HS-5 (cell line): ENCODE measurements at places on chromosomes 3 and 15.

GRCh38 chr3:15453991-15454625 lies 26.7 kb downstream of the EAF1 start:
- DNase-seq = no peak

GRCh38 chr15:27807335-27807734 lies 291.8 kb downstream of the OCA2 start:
- no peak for DNase-seq

DNA sequence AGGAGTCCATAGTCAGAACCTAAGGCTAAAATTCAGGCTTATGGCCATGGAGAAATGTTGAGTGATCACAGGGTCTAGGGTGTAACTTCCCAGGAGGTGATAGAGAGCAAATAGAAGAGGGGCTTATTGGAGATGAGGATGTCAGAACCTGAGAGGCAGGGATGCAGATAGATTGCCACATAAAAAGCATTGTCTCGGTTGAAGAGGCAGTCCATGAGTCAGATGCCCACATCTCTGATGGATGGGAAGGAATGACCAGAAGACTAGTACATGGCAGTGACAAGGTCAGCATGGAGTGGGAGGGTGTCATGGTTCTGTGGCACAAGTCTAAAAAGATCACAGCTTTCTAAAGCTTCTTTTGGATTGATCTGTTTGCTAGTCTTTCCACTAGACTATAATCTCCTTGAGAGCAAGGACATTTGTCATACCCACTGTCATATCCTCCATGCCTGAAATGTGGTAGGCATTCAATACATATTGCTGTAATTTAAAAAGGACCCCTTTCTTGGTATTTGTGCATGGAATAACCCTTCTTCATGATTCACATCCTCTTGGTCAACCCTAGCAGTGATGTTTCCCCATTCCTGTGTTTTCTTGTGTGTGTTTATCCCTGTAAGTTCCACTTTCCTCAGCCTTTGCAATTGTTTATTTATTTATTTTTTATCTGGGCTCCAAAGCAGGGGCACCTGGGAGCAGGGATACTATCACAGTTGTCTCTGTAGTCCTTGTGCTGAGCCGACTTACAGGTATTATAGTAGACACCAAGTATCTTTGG lies 613.4 kb upstream of the CFAP20DC start:
- DNase-seq = no peak

DNA sequence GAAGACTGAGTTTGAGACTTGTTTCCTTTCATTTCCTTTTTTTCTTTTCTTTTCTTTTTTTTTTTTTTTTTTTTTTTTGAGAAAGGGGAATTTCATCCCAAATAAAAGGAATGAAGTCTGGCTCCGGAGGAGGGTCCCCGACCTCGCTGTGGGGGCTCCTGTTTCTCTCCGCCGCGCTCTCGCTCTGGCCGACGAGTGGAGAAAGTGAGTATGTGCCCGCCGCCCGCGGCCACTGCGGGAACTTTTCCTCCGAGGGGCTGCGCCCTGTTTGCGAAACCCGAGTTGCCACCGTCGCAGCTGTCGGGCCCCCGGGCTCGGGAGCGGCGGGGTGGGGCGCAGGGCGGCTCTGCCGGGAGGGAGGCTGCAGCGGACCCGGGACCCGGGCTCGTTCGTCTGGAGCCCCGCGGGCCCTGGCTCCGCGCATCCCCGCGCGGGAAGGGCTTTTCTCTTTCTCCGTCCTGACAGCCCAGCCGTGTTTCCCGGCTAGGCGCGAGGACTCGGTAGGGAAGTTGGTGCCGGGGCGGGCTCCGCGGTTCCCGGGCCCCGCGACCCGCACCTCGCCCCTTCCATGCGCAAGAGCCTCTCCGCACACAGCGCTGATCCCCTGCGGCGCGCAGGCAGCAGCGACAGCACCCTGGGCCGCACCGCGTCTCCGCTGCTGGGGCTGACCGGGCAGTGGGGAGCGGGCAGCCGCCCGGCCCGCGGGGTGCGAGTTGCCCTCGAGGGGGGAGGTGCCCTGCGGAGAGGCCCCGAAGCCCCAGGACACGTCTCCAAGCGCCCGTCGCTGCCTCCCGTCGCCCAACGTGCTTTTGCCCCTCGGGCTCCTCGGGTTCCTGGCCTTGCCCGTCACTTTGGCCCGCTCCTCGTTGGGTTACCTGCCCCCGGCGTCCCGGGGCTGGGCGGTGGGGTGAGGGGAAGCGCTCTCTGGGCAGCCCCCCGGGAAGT lies 1.4 kb downstream of the IGF1R start:
- no peak for DNase-seq

DNA sequence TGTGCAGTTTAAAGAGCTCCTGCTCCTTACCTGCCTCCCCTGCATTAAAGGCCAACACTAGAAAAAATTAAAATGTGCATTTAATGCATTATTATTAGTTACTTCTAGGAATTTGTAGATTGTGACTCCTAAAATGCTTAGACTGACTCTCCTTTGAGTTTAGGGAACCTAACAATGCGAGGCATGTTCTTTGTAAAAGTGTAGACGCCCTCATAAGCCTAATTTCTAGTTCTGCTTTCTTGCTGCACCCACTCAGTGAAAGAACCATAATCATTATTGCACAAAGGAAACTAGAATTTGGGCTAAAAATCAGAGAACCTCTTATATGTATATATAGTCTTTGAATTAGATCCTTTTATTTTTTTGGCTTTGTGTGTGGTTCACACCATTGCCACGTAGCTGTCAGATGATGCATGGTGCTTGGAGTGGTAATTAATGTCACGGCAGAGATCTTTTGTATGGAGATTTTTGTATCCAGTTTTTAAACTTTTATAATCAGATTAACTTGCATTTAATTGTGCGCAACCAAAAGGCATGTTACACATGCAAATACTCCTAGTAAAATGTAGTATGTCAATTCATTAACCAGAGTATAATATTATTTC lies 710 bp downstream of the ABHD10 start:
- DNase-seq = no peak

DNA sequence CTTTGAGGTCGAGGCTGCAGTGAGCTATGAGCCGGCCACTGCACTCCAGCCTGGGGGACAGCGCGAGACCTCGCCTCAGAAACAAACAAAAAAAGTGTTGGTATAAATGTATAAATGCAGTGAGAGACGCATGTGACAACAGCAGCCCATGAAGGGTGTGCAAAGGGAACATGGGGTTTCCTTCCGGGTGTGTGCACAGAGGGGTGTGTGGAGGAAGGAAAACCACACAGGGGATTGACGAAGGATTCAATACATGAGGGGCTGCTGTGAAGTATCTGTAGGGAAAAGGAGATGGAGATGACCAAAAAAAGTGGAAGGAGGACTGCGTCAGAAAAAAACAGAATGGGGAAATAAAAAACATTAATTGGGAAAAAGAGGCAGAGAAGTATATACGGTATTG lies 1.1 kb downstream of the MTFMT start:
- DNase-seq = no peak

DNA sequence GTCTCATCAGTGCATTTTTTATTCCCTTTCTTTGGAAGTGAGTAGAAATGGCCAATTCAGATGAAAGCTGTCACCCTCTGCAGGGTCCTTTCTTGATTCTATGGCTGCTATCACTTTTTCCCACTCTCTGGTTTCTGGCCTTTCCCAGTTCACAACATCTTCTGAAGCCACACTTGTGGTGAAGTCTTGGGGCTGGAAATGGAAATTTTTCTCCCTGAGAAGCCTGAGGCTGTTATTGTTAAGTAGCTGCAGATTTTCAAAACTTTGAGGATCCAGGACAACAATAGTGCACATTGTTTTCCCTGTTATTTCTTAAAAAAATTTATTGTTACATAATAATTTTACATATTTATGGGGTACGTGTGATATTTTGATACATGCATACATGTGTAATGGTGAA lies 250.3 kb upstream of the RASGRP1 start:
- no peak for DNase-seq

DNA sequence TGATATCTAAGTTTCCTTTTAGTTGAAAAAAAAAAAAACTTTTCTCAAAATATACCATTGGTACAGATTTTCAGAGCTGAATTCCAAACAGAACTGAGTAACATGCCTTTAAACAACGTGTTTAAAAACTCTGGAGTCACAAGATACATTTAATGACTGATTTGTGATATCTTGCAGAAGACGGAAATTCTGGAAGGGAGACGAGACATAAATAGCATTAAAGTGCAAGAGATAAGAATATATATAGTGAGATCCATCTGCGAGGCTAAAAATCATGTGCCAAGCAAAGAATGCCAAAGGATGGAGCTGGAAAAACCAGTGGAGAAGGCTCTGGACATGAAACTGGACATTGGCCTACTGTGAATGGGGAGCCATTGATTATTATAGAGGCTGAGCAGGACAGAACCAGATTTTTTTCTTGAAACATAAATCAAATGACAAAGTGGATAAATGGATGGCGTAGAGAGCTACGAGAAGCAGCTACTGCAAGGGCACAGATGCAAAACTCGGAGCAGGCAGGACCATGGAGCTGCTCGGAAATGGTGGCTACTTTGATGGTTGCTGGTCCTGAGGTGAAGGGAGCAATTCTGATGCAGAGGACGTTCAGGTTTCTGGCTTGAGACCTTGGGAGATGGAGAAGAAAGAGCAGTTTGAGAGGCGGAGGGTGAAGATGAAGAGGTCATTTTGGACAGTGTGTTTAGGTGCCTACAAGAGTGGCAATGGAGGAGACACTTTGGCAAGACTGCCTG lies 88.8 kb downstream of the CPN2 start:
- no peak for DNase-seq

DNA sequence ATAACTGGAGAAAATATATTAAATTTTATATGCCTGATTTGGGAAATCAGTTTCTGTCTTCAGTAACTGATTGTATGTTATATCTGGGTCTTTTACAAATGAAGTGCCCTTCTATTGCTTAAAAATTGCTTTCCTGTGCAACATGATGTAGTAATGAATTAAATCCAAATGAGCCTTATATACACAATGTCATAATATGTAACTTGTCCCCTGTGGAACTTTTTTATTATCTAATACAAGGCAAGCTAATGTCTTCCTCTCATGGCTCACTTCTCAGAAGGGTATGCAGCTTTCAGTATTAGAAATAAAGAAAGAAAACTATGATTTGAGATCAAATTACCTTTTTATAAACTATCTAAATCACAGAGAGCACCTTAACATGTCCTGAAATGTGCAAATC lies 248.9 kb downstream of the NAALADL2 start:
- no peak for DNase-seq

- no peak for DNase-seq
Measured at GRCh38 chr3:107065094-107065861, 312.0 kb upstream of the CCDC54 start.

- peak; percentile 61 for DNase-seq
Measured at GRCh38 chr3:45100981-45101407, 45.2 kb downstream of the CDCP1 start.

- no peak for DNase-seq
Measured at GRCh38 chr3:3600665-3601340, 198.4 kb upstream of the LRRN1 start.

- DNase-seq = no peak
Measured at GRCh38 chr3:170697908-170698307, 112.0 kb upstream of the SLC7A14 start.

- DNase-seq = no peak
Measured at GRCh38 chr3:151873398-151873797, at the start of gene SUCNR1. SUCNR1 (plus strand) TSS chr3:151873643; CDS start chr3:151879893, 6,250 bp downstream.

- DNase-seq = peak; percentile 70
Measured at GRCh38 chr3:113783463-113783862, 36.6 kb downstream of the ATP6V1A start.

- DNase-seq = no peak
Measured at GRCh38 chr3:184188080-184188479, 2.1 kb downstream of the ABCF3 start.

DNA sequence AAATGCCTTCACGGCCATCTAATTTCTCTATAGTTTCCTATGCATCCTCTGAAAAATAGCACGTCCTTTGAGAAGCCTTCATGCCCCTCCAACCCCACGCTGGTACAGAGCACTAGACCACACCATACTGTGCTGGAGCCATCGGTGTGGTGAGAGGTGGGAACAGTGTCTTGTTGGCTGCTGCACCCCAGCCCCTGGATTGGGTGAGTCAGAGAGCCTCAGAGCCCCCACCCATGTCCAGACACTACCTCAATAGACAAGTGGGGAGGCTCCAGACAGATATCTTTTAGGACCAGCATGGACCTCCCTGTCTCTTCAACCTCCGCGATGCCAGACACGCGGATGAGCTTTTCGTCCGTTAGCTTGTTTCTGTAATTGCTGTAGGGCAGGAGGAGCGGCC lies 12.1 kb upstream of the TGM5 start:
- no peak for DNase-seq

GRCh38 chr3:165713479-165713878 lies 123.7 kb downstream of the BCHE start:
- DNase-seq = no peak

- DNase-seq = no peak
Measured at GRCh38 chr3:155941354-155941753, 70.9 kb downstream of the GMPS start.

DNA sequence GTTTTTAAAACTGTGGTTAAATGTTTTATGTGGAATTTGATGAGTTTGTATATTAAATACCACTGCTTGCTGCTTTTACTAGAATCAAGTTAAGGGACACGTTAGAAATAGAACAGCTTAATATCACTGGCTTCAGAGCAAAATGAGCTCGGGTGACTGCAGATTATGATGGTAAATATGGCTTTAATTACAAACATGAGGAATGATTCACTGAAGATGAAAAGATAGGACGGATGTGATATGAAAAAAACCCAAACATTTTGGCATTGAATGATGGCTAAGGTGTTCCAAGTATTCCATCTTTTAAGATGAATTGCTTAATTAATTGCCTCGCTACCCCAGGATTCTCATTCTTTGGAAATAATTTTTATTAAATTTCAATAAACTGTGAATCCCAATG lies 33.7 kb downstream of the SLC24A1 start:
- DNase-seq = no peak

DNA sequence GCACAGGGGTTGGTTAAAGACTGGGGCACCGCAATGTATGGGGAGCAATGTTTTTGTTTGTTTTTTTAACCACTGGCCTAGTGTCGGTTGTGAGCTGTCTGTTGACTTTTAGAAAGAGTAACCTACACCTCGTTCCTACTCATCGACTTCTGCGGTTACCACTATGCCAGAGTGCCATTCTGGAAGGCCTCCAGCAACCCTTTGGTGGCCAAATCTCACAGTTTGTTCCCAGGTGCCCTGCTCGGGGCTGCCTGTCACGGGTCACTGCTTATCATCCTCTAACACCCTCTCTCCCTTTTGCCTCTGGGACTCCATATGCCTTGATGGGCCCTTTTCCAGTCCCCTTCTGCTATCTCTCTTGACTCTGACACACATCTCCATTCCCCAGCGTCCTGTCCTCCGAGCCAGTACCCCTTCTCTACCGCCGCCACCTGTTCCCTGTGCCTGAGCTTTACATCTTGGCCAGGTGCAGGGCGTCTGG lies 290.4 kb upstream of the C2CD4B start:
- no peak for DNase-seq

GRCh38 chr3:65490114-65490513 lies 548.6 kb downstream of the MAGI1 start:
- DNase-seq = no peak
